ENCODE measurements at places on chromosomes 4 and X.

- peak; percentile 48 for DNase-seq
These were observed 13.6 kb upstream of the GPR174 start for GRCh38 chrX:79130857-79131256.

GRCh38 chrX:97234471-97235081, 350.9 kb downstream of the RPA4 start:
- DNase-seq: no peak

DNA sequence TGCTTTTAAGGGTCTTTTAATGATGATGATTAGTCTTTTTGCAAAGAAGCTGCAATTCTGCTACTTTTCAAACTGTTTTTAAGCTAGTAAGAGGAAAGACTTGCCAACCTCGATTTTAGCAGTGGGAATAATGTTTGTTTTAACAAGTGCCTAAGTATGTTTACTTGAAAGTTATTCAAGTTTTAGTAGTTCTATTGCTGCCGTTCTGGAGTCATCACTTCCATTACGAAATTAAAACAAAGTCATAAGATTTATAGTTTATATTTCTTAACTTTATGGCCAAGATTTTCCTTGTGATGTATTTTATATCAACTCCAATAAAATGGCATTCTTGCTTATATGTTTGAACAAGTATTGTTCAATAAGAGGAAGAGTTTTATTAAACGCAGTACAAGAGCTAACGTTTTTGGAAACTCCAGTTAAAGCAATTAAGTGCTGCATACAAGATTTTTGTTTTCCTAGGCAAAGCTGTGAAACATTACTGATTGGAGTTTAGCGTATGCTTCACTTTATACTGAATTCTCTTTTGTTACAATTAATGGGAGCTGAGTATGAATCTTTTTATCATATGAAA, 211.3 kb downstream of the TENM3 start:
- no peak for DNase-seq

DNA sequence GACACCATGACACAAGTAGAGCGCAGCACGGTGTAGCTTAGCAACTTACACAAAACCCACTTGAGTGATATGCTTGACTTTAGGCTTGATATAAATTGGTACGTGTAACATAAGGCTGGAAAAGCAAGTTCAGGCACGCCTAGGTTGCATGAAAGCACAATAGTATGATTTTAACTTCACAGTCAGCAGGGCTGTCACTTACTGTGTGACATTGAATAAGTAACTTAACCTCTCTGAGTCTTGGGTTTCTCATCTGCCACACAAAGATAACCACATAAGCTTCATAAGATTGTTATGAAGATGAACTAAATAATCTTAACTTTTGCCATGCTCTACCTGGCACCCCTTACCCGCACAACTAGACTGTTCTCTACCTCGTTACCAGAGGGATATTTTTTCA, 9.5 kb downstream of the SRD5A3 start:
- DNase-seq: no peak

- DNase-seq: peak; percentile 76
These were observed 450.0 kb downstream of the ANKRD50 start for GRCh38 chr4:124262211-124263179.

GRCh38 chr4:53861856-53862610, 202.4 kb downstream of the CHIC2 start:
- no peak for DNase-seq

DNA sequence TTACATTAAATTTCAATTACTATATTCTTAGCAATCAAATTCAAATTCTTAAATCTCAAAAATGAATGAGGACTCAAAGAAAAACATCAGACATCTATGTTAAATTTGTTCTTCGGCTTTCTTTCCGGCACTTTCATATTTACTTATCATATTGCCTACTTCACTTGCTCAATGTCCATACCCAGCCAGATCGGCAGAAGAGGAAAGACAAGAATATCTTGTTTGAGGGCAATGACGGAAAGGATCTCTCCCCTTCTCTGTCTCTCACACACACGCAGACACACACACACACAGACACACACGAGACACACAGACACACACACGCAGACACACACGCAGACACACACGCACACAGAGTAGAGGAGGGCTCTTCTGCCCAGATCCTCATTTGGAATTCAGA, 13.2 kb upstream of the IRF2 start:
- DNase-seq: no peak

DNA sequence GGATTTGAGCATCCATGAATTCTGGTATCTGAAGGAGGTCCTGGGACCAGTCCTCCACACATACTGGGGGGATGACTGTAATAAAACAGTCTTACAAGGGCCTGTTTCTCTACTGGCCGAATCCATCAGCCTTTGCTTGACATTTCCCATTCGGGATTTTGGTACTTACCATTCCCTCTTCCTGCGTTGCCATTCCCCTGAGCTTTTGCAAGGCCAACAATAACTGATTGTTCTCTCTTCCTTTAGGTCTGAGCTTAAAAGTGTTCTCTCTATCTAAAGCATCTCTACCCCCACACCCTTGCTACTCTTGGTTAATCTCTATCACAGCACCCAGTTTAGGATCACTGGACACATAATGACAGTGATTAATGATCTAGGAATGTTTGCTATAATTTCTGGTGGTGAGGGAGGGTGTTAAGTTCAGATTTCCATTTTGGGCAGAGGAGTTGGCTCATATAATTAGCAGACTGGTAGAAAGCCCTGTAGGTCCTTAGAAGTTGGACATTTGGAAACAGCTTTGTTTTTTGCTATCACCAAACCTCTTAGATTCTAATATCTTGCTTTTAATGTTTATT, 29.4 kb downstream of the TMA16 start:
- DNase-seq: no peak

- DNase-seq: no peak
These were observed 37.0 kb upstream of the CD99L2 start for GRCh38 chrX:150935467-150935866.

DNA sequence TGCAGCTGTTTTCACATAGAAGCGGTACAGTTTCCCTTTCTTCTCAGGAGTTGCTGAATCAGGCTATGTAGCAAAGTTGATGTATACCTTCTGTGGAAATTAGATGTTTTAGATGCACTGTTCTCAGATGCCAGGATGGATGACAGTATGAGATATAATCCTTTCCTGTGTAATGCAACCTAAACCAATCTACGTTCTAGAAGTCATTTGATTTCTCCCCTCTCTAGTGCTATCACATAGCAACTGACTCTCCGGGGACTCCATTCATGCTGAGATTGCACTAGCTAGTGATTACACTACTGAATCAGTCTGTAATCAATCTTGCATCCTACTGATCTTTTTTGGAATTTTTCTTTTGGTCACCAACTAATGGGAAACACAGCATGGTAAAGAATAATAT, 1881.7 kb downstream of the PCDH7 start:
- no peak for DNase-seq

DNA sequence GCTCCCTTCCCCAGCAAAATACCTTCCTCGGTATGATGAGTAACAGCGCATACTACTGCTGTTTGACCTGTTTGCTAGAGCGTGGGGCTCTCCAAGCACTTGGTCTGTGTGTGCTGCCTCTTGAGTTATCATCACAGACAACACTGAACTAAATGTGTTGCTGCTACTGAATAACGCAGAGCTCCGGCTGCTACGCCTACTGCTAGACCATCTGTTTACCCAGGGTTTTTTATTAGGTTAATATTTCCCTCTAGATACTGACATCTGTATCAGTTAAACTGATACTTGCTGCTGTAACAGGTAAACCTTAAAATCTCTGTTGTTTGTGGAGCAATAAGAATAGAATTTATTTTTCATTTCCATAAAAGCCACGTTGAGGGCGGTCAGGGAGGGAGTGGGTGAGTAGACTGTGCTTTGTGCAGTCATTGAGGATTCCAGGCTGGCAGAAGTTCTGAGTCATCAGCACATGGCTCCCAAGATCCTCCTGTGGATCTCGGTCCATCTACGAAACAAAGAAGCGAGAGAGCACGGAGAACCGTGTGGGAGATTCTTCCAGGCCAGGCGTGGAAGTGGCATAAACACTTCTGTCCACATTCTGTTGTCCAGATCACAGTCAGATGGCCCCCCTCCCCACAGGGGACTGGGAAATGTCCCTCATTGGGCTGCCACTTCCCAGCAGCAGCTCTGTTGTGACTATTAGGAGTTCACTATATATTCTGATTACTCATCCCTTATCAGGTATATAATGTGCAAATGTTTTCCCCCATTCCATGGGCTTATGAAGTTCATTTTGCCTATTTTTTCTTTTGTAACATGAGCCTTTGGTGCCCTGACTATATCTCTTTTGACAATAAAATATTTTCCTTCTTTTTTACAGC, 14.1 kb downstream of the GRK4 start:
- DNase-seq: no peak

- DNase-seq: no peak
These were observed 8.1 kb upstream of the STS start for GRCh38 chrX:7139202-7140081.

DNA sequence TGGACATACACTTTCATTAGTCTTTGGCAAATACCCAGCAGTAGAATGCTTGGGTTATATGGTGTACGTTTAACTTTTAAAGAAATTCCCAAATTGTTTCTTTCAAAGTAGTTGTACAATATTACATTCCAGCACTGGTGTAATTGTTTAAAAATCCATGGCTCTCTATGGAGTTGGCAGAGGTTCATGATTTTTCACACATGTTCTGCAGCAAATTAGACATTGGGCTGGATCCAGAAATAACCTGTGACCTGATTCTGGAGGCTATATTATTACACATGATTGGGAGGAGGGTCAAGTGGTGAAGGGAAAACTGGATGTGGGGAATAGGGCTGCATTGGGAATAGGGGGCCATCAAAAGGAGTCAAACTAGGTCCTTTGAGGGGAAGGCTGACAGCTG, 41.9 kb downstream of the MAMLD1 start:
- no peak for DNase-seq

DNA sequence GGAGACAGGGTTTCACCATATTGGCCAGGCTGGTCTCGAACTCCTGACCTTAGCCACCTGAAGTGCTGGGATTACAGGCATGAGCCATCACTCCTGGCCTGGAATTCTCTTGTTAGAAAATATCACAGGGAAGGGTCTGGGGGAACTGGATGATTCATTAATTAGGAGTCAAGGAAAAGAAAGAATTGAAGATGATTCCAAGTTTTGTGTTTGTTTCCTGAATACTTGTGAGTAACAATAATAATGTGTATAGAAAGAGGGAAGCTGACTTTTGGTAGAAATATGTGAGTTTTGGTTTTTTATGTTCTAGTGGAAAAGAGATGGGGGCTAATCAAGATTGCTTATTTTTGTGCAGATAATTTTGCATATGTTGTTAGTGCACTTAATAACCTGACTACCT, 77.3 kb upstream of the CLNK start:
- no peak for DNase-seq

GRCh38 chr4:124053872-124054538, 657.4 kb downstream of the SPRY1 start:
- DNase-seq: no peak

DNA sequence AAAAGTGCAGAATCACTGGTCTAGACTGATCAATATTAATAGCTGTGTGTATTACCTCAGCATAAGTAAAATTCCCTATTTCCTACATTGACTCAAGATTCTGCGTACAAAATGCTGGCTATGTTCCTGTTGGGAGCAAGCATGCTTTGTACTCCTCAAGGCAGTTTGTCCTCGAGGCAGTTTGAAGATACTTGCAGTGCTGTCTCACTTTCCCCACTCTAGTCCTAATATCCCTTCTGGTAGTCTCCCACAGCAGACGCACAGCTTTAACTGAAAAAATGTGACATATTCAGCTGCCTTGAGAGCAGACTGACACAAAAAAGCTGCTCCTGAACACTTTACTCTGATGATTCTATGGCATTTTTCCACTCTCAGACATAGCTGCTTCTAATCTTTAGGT, 12.9 kb upstream of the MAGEA10 start:
- DNase-seq: no peak

GRCh38 chr4:38164346-38164745, 204.1 kb downstream of the PTTG2 start:
- DNase-seq: no peak

GRCh38 chr4:35167385-35167784, 1076.9 kb downstream of the ARAP2 start:
- DNase-seq: no peak

- DNase-seq: no peak
These were observed 32.9 kb upstream of the OTUD4 start for GRCh38 chr4:145213245-145213644.

- no peak for DNase-seq
These were observed 64.8 kb upstream of the RBPJ start for GRCh38 chr4:26255989-26256388.

DNA sequence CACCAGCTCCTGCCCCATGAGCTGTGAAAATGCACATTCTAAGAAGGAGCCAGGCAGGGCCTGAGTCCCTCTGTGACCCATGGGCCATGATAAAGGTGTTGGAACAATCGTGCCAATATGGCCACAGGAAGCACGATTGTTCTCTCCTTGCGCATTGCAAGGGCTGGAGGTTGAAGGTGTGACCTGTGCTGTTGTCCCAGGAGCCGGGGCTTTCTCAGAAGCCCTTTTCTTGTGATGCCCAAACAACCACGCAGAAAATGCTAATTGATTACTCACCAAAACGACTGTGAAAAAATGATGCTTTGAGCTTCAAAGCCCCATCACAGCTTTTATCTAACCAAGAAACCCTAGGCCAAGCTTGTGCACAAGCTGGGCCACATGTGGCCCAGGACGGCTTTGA, 33.8 kb downstream of the USP11 start:
- no peak for DNase-seq

DNA sequence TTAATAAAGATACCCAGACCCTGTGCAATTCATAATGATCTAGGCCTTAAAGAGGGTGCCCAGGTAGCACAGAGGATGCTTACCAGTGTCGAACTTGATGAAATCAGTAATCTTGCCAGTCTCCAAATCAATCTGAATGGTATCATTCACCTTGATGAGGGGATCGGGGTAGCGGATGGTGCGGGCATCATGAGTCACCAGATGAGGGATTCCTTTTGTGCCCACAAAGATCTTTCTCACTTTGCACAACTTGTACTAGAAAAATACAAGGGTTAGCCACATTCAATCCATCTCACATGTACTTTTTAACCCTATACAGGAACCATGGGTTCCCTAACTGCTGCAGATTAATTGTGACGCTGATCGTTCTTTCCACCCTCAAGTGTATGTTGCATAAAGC, 3.3 kb downstream of the RPS4X start:
- DNase-seq: no peak

GRCh38 chr4:21592970-21593670, 355.5 kb downstream of the KCNIP4 start:
- no peak for DNase-seq

DNA sequence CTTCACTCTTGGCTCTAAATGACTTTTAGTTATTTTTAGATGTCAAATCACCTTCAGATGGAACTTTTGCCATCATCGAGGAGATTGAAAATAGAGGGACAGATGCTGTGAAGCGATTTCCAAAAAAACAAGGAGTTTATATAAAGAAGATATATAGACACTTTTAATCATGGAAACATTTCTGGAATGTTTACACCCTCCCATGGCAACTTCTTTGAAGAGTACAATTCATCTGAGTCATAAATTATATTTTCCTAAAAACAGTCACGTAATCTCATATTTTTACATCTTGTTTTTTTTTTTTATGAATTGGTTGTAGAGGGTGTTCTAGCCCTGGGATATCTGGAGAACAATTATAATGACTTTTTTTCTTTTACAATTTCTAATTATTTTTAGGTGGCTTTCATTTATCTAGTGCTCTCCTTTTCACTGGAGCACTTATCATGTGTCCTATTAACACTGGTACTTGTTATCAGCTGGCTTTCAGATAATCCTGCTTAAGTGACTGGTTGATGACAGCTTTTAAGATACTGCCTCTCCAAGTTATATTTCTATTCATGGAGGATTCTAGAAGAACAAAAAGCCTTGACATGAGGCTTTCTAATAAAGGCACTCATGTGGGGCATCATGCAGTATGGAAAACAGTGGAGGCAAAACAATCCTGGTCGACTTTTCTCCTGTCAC, 24.9 kb downstream of the PCDH7 start:
- no peak for DNase-seq

GRCh38 chrX:82141942-82142341, 940.0 kb downstream of the SH3BGRL start:
- no peak for DNase-seq

Measured in HAP-1 (cell line).